Smooth muscle cell of the brain vasculature (primary cell): ENCODE measurements at places on chromosomes 6 and 20.

DNA sequence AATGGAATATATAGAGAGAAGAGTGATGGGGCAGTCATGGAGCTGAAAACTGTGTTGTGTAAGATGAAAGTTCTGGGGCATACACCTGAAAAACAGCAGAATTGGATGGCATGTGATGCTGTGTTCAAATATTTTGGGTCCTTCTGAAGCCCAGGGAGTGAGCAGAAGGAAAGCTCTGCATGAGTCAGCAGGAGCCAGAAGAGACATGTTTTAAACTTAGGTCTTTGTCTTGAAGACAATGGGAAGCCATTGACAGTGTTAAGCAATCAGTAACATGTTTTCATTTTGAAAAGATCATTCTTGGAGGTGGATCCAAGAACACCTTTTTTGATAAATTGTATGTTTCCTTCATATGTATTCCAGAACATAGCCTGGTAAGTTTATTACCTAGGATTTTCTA is 38.9 kb upstream of the MAFB start:
- DNase-seq: no peak

- DNase-seq: no peak
Measured at GRCh38 chr20:38258545-38259215, 1.9 kb downstream of the KIAA1755 start.

DNA sequence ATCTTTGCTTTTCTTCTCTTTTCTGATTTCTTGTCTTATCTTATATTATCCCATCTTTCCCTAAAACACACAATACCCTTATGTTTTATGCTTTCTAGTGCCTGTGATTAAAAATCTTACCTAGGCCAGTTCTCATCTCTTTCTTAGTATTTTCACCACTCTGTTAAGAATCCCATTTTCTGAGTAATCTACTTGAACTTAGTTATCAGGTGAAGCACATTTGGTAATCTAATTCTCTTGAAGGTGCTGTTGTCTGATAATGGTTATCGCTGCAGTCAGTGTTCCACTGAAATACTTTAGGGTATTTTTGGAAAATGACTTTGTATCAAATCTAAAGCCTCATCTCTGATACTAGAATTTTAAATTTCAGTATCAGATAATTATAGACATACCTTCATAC is 192.5 kb upstream of the MAN1A1 start:
- no peak for DNase-seq

DNA sequence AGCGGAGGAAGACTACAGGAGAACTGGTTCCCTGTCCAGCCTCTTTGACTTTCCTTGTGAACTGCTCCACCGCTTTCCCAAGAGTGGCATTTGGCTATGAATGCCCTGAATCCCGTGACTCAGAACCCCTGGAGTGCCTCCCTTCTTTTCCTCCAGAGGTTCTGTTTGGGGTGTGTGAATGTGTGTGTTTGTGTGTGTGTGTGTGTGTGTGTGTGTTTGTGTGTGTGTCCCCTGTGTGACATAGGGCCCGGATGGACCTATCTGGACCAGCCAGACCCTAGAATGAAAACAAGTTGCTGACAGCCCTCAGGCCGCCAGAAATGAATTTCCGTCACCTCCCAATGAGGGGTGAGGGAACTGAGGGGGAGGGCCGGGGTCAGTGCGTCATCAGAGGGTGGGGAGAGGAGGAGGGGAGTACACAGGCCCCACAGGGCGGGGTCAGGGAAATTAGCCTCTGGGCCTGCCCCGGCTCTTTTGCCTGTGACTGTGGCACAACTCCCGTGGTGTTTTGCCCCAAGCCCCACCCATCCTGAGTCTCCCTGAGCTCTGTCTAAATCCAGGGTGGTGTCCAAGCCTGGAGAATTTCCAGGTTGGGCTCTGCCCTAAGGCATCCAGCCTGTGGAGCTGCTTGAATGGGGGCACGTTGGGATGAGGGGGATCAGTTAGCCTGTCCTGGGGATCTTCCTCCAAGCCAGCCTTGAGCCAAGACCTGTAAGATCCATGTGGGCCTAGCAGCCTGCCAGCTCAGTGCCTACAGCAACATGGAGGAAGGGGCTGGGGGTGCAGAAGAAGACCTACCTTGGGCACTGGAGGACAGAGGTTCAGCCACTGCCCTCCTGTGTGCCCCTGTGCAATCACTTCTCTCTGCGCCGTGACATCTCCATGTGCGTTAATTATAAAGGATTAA is 15.2 kb upstream of the MRPS18A start:
- peak; percentile 97 for DNase-seq

- no peak for DNase-seq
Measured at GRCh38 chr6:85465762-85466161, 15.9 kb downstream of the NT5E start.

- no peak for DNase-seq
Measured at GRCh38 chr6:33787346-33787953, 1.5 kb downstream of the LEMD2 start.

DNA sequence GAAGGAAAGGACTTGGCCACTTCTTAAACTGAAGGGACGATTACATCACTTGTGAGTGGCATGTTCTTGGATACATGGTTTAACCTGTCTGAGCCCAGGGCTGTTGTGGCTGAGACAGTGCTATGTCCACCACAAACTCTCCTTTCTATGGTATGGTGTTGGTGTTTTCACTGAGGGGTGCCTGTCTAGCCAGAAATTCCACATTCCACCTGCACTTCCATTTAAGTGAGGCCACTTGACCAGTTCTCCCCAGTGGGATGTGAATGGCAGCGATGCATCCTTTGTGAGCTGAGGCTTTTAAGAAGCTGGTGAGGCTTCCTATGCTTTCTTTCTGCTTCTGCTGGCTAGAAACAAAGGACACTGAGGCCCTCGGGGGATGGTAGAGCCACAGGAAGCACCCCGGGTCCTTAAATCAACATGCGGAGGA is 151.4 kb upstream of the CHD6 start:
- DNase-seq: no peak
